Activated T-cell treated with anti-CD3 and anti-CD28 coated beads for 48 hours (primary cell): ENCODE measurements at places on chromosomes 12 and 14.

GRCh38 chr14:59247801-59248584, 59.5 kb downstream of the DAAM1 start:
- no peak for DNase-seq

DNA sequence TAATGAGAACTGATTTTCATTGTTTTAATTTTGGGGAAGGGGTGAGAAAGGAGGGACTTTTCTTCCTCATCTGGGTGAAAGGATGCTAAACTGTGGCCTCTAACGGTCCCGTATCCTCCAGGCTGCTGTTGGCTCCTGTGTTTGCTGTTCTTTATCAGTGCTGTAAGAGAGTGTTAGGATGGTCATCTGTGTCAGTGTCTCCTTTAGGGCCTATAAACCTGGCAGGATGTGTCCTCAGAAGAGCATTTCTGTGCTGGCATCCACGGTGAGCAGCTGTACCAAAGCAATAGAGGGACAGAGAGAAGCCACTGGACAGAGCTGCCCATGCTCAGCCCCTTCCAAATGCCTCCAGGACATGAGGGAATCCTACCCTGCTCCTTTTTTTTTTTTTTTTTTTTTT, 253.1 kb downstream of the ZFP36L1 start:
- DNase-seq: no peak

DNA sequence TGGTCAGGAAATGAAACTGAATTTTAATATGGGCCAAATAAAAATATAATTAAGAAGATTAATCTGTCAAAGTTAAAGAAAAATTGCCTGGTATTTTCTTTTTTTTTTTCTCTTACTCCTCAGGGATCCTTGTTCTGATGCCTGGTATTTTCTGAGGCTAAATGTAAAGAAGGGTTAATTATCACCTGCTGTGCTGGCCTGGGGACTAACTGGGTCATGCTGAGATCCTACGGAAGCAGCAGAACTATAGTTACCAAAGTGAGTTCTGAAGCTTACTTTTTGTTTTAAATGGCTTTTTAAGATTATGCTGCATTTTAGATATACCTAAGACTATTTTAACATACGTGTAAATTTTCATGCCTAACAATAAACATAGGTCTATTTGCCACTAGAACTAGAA, 23.3 kb downstream of the ZC2HC1C start:
- DNase-seq: no peak

GRCh38 chr14:64875350-64875749, 4.4 kb downstream of the SPTB start:
- no peak for DNase-seq

- no peak for DNase-seq
Measured at GRCh38 chr12:107359382-107359781, 266.0 kb upstream of the CRY1 start.

DNA sequence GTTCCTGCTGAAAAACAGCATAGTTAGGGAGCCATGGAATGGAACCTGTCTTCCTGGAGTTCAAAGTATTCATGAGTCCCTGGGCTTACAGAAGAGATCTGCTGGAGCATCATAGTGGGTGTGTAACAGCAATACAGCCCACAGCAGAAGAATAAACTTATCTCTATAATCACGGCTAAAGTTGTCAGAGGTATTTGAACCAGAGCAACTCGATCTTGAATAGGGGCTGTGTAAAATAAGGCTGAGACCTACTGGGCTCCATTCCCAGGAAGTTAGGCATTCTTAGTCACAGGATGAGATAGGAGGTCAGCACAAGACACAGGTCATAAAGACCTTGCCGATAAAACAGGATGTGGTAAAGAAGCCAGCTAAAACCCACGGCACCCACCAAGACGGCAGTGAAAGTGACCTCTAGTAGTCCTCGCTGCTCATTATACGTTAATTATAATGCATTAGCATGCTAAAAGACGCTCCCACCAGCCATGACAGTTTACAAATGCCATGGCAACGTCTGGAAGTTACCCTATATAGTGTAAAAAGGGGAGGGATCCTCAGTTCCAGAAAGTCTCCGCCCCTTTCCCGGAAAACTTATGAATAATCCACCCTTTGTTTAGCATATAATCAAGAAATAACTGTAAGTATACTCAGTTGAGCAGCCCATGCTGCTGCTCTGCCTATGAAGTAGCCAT, 223.4 kb downstream of the PCNX1 start:
- DNase-seq: no peak

- DNase-seq: no peak
Measured at GRCh38 chr12:108543652-108544051, 17.3 kb downstream of the SART3 start.

DNA sequence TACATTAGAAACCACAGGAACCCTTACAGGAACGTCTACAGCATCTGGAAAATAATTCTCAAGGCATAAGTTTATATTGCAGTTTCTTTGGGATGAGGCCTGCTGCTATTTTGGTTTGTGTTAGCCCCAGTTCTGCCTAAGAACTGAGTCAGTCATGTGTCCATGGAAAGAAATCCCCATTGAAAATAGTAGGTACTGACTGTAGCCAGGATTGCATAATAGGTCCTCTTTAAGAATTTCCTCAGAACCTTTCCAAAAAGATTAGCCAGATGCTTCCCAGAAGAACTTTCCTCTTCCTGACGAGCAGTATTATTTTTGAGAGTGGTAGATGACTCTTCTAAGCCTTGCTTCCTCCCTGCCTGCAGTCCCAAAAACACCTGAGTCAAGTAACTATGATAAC, 52.6 kb downstream of the RASSF8 start:
- no peak for DNase-seq

GRCh38 chr14:24238123-24238522, 4.3 kb downstream of the TINF2 start:
- no peak for DNase-seq

DNA sequence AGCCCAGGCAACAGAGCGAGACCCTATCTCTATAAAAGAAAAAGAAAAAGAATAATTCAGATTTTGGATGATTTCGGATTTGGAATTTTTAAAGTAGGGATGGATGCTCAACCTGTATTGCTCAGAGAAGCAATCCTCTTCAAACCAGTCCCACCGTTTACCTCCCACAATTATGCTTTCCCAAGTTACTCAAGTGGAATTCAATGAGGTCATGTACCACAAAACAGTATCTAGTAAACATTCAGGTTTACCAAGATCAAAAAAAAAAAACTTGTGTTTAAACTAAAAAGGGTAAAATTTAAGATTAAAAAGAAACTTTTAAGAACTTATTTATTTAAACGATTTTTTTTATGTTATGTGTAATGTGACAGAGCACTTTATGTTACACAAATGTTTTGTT, 2.5 kb downstream of the KDM5A start:
- DNase-seq: no peak

DNA sequence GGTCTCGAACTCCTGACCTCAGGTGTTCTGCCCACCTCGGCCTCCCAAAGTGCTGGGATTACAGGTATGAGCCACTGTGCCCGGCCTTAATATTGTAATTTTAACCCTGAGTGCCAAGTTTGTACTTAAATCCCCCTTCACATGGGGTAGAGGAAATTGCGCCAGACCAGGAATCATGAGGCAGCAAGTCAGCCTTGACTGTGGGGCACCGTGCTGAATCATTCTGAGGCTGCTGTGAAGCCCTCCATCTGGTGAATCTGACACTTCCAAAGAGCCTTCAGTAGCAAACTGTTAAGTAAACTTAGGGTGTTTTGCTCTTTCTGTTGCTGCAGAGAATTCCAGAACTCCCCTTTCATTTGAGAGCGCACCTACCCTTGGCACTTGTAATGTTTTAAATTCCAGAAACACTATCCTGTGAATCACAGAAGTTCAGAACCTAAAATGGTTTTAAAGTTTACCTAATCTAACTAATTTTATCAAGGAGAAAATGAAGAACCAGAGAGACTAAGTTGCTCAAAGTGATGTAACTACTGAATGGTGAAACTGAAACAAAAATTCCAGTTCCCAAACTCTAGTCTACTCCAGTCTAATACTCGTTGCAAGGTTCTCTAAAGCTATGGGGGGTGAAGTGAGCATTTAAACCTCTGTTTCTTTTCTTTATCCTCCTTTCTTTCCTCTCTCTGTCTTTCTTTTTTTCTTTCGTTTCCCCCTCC, 7.5 kb downstream of the HEBP1 start:
- no peak for DNase-seq

GRCh38 chr12:86154620-86155019, 101.6 kb downstream of the MGAT4C start:
- DNase-seq: no peak

DNA sequence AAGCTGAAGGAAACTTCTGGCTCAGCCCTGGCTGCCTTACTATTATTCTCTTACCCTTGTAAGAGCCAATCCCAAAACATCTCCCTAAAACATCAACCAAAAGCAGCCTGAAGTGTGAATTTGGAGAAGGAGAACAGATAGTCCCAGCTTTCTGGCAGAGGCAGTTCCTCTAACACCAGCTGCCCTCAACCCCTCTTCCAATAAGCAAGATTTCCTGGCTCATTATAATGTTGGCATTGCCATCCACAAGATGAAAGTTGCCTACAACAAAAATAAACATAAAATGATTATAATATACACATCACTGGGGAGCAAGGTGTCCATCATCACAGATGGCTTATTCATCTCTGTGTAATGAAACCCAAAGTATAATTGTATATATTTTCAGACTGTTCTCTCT, 352.5 kb upstream of the CCDC196 start:
- no peak for DNase-seq

DNA sequence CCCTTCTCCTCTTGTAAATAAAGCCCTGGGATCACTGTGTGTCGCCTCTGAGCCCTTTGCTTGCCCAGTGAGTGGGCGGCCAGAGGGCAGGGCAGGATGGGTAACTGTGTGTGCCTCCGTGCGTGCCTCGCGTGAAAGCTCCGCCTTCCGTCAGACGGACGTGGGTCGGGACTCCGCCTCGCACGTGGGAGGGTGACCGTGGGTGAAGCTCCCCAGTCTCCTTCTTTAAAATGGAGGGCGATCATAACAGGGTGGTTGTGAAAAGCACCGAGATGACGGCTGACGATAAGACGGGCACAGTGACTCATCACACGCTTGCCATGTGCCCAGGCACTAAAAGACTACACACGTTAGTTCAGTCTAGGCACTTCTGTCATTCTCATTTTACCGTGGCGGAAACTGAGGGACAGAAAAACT, 9.2 kb downstream of the PHB2 start:
- peak; percentile 89 for DNase-seq

GRCh38 chr12:104115587-104115975, 22.4 kb downstream of the NFYB start:
- DNase-seq: no peak

- peak; percentile 47 for DNase-seq
Measured at GRCh38 chr12:111430433-111431353, 25.0 kb downstream of the SH2B3 start.

DNA sequence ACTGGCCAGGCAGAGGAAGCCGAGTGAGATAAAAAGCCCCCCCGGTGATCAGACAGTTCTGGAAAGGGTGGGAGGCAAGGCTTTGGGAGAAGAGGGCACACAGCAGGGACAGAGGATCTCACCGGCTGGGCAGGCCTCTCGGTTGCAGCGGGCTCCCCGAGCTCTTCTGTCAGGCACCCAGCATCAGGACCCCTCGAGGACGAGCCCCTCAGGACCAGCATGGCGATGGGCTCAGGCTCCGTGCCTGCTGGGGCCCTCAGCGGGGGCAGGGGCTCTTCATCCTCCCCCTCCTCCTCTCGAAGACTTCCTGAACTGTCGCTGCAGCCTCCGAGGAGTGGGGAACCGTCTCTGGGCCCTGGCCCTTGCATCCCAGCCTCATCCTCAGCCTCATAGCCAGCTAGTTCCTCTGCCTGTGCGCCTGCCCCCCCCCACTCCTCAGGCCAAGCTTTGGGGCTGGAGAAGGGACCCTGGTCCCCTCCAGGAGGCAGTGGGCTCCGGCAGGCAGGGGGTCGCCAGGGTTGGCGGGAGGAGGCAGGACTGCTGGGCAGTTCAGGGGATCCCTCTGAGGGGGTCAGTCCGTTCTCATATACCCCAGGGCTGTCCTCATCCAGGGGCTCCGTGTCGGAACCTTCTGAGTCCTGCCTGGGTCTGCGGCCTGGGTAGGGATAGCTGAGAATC, 3.4 kb upstream of the AP1G2 start:
- no peak for DNase-seq

DNA sequence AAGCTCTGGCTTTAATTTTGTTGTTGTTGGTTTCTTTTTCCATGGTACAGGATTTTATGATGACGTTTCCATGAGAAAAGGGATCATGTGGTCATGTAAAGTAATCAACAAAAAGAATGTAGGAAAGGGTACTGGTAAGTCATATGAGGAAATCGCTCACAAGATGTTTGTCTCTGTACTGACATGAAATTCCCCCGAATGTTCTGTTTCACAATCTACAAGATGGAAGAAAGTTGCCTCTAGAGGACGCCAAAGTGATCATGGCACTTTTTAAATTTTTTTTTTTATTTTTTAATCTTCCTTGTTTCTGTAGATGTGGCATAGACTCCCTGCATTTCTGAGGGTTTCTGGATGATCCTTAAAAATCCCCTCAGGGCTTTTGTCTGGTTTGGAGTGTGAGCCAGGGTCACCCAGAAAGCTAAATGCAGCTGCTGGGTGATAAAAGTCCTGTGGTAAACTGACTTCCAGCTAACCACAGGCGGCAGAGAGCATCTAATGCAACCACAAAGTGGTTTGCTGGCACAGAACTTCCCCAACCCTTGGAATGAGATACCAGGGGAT, 393.5 kb downstream of the CCDC91 start:
- DNase-seq: no peak

DNA sequence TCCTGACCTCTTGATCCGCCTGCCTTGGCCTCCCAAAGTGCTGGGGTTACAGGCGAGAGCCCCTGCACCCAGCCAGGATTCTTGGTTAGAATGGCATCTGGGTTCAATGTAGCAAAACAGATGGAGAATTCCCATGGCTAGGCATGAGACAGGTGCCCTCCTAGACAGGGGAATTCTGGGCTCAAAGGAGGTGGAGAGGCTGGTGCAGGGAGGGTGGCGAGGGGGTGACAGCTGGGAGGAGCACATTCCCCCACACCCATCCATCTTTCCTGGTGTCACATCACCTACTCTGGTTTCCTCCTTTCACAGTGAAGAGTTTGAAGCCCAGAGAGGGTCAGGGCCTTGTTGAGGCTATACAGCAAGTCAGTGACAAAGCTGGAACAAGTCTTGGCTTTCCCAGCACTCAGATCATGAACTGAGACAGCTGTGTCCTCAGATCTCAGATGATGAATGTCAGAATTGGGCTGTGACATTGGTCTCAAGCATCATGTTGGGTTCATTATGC, 2.8 kb downstream of the SERPINA1 start:
- no peak for DNase-seq

DNA sequence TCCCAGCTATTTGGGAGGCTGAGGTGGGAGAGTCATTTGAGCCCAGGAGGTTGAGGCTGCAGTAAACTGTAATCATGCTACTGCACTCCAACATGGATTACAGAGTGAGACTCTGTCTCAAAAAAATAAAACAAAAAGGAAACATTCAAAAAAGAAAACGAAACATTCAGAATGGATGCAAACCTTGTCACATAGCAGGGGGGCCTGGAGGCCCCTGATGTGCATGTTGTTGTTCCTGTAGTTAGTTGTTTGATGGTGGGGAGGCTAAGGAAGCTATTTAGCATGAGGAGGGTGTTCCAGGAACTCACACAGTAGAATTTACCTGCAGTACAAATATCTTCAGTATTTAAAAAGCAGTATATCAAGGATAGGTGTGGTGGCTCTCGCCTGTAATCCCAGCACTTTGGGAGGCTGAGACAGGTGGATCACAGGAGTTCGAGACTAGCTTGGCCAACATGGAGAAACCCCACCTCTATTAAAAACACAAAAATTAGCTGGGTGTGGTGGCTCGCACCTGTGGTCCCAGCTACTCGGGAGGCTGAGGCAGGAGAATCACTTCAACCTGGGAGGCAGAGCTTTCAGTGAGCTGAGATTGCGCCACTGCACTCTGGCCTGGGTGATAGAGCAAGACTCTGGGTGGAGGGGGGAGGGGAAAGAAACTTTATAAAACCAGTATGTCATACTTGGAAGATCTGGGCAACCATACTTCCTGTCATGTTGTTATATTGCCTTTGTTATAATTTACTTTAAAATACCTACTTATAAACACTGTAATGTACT, 17.6 kb upstream of the AEBP2 start:
- no peak for DNase-seq
